ENCODE measurements at places on chromosomes 2 and 18. TPM values are rescaled to one million over a fixed set of nuclear protein-coding genes. Genes with fewer than 3 reads are reported as not detected.

The LOXHD1 gene
- total RNA-seq, result not detected

The NDUFS1 gene
- total RNA-seq, result 100 TPM

The ME2 gene
- total RNA-seq, result 44.0 TPM

The POTEJ gene
- not detected for total RNA-seq

The CRYGC gene
- total RNA-seq, result not detected

The ORC4 gene
- 43.8 TPM for total RNA-seq

The SERPINB13 gene
- total RNA-seq, result not detected

The PMAIP1 gene
- total RNA-seq, result 98.1 TPM

The COA5 gene
- 19.5 TPM for total RNA-seq

The EFR3B gene
- 13.3 TPM for total RNA-seq

The STPG4 gene
- 0.64 TPM for total RNA-seq

The IL36RN gene
- total RNA-seq, result 0.14 TPM
